ENCODE measurements at places on chromosomes 4 and X. TPM values are rescaled to one million over a fixed set of nuclear protein-coding genes. Genes with fewer than 3 reads are reported as not detected.
A peak's percentile ranks its signal among the peaks of the same experiment; 100 is the strongest.

DNA sequence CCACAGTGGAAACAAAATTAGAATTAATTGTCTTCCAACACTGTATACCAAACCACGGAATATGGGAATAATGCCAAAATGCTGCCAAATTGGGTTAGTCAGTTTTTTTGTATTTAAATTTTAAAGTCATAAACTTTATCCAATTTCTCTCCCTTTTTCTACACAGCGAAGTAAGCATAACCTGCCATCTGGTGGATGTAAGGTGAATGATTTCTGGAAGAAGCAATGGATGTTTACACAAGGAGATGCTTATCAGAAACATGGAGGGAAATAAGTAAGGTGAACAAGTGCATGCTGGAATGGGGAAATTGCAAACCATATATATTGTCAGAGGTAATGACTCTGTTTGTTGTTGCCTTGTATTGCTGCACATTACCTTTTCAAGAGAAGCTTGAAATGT lies 691.9 kb downstream of the TECRL start:
- DNase-seq: peak; percentile 61

The GATA1 gene
- not detected for polyA plus RNA-seq

GRCh38 chrX:52078131-52078530 lies 9.1 kb upstream of the MAGED4B start:
- DNase-seq: no peak

DNA sequence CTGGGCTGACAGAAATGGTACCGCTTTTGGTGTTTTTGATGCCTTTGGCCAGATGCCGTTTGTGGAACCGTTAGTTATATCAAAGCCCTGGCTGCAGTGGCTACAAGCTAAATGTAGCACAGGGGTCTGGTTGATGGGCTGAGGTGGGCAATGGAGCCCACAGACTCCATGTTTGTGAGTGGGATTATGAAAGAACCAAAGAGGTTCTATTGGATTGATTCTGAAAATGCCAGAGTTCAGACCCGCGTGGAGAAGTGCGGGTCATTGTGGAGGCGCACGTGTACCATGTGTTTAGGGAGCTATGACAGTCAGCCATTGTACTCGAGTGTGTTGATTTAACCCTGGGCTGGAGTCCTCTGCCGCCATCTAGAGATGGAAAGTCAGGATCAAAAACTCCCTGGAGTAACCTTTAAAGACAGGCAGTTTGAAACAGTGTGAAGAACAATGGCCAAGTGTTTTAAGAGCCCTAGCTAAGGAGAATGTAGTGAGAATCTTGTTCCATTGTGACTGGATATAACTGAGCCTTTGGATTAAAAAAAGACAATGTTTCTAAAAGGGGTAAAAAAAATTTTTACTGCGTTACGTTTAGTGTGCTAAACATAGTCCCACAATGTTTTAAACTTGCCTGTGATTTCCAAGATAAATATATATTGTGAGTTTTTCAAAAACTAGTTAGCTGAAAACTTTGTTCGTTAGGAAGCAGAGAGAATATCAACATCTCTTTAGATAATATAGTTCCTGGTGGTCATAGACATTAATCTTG lies 12.7 kb downstream of the ART3 start:
- DNase-seq: peak; percentile 62

DNA sequence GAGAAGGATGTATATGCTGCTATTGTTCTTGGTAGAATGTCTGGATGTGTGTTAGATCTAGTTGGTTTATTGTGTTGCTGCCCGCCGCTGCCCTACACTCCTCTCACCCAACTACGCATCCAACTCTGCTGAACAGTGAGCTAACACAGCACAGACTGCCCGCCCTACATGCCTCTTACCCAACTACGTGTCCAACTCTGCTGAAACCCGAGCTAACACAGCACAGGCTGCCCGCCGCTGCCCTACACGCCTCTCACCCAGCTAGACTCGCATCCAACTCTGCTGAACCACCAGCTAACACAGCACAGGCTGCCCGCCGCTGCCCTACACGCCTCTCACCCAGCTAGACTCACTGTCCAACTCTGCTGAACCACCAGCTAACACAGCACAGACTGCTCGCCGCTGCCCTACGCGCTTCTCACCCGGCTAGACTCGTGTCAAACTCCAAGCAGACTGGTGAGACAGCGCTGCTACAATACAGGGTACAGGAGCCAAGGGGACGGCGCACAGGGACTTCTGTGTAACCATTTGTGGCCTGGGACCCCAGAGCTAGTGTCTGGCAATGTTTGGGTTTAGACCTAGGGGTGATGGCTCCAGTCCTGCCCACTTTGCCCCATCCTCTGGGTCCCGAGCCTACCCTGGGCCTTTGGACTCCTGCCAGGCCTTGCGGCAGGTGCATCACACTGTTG lies 11.6 kb upstream of the CTBP1 start:
- DNase-seq: no peak

DNA sequence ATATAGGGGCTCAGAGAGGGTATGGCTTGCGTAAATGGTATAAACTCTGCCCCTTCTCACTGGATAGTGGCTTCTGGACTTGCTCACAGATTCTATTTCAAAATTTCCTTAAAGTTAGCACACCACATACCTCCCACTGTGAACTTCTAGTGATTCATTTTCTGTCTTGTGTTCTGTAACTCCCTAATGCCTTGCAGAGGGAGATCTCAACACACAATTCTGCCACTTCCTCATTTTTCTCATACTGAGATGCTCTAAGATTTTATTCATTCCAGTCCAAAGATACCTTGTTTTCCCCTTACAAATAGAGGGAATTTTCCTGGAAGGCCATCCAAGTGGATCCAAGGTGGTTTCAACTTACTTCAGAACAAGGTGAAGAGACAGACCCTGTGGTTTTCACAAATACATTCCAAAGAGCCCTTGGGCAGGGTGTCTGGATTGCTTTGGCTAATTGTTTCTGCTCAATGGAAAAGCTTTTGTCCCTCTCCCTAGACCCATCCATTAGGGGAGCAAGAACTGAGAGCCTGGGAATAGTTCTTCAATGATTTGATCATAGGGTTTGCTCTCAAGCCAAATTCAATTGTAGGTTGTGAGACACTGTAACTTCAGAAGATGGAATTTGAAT lies 52.1 kb upstream of the CAPN6 start:
- DNase-seq: no peak

The SMR3B gene
- polyA plus RNA-seq: not detected

- DNase-seq: no peak
Observed at GRCh38 chr4:139144911-139145551, 32.0 kb downstream of the ELF2 start.

The F9 gene
- polyA plus RNA-seq: not detected

GRCh38 chrX:110318664-110318968 lies 731 bp upstream of the AMMECR1 start:
- DNase-seq: no peak

DNA sequence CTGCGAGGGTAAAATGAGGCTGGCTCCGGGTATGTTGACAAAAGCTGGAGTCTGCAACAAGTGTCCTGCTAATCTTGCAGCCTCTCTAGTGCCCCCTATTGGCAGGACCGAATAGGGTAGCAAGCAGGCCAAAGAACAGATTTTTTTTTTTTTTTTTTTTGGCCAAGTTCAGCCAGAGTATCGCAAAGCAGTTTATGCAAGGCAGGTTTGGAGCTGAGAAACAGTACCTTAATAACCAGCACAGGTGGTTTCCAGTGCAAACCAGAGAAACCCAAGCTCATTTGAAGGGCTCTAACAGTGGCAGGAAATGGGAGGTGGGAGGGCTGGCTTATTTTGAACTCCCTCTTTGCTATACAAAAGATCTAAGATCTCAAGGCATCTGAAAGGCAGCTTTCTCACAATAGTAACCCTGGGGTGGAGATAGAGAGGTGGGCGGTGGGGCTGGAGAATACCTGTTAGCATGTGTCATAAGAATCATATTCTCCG lies 38.2 kb upstream of the OCIAD2 start:
- no peak for DNase-seq

The PNMA6A gene
- polyA plus RNA-seq: 67.2 TPM

DNA sequence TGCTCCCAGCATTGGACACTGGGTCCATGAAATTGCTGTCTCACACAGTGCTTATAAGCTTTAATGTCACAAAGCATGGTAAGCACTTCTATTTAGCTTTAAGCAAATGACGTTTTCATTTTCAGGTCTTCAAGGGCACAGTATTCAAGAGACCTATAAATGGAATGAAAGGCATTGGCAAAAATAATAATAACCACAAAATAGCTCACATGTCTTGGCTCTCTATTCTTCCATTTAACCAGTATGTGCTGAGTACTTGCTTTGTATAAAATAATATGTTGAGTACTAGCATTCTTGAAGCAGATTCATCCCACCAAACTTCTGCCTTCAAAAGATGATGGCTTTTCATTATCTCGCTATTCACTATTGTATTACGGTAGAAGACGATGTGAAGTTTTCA lies 203.0 kb downstream of the ADAMTS3 start:
- no peak for DNase-seq

DNA sequence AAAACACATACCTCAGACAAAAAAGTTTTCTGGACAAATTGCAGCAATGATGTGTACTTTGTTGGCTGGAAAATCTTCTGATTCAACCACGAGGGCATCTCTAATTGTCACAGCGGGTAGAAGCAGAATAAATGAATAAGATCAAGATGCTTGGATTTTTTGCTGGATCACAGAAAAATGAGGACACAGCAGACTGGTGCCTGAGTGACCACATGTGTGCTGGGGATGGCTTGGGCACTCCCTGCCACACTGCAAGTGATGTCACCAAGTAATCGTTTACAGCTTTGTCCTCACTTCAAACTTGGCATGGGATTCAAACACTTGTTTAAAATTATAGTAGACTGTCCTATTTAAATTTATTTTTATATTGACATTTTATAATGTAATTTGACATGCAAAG lies 557.0 kb downstream of the SPRY1 start:
- no peak for DNase-seq

DNA sequence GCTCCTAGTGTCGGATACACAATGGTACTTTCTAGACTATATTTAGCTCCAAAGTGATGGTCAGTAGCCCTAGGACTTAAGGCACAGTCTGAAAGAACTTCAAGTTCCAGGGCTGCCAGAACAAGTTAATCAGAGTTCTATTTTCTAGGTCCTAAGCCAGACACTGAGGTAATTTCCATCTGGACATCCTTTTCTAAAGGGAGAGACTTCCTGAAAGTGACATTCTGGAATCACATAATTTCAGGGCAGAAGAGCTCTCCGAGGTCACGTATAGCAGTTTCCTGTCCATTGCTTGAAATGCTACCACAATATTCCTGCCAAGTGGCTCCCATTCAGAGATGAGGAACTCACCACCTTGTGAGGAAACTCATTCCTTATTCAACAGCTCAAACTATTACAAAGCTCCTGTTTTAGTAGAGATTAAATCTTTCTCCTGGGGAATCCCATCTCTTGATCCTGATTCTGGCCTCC lies 117.9 kb downstream of the COL25A1 start:
- DNase-seq: no peak

- no peak for DNase-seq
Observed at GRCh38 chr4:147345662-147346061, 135.2 kb upstream of the EDNRA start.

The BEX2 gene
- 206 TPM for polyA plus RNA-seq

GRCh38 chr4:73573794-73574528 lies 46.3 kb downstream of the RASSF6 start:
- peak; percentile 60 for DNase-seq

The PCDH11X gene
- 0.25 TPM for polyA plus RNA-seq

DNA sequence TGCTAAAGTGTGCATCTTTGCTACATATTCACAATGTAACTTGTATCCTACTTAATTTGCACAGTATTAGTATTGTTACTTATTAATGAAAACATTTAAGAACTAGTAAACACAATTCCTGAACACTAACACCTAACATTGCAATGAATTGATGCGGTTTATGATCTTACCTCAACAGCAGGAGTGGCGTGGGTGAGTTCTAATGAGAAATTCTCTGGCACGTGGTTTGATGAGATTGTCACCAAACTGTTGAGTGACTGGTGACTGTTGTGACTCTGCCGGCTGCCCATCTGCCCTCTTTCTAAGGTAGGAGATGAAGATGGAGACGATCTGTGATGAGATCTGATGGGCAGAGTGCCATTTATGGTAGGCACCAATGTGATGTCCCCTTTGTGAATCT lies 2.9 kb downstream of the PCDH18 start:
- DNase-seq: no peak

The BBS7 gene
- 6.0 TPM for polyA plus RNA-seq

GRCh38 chr4:36310793-36311192 lies 29.4 kb downstream of the DTHD1 start:
- DNase-seq: no peak

DNA sequence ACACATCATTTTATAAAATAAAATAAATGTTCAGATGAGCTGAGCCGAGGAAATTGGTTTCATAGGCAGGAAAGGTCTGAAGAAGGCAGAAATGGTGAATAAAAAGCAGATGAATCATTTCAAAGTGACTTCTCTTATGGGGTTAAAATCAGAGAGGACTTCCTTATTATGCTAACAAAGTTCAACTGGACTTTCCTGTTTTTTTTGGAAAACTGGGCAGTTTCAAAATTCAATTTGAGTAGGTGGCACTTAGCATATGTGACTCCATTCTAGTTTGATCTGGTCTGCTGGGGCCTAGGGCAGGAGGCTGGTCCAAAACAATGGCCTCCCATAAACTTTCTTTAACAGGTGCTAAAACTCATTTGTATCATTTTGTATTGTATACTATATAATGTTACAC lies 1794.9 kb upstream of the TENM3 start:
- DNase-seq: no peak
